AG10803 (cell line): ENCODE measurements at places on chromosomes 12 and 14.

DNA sequence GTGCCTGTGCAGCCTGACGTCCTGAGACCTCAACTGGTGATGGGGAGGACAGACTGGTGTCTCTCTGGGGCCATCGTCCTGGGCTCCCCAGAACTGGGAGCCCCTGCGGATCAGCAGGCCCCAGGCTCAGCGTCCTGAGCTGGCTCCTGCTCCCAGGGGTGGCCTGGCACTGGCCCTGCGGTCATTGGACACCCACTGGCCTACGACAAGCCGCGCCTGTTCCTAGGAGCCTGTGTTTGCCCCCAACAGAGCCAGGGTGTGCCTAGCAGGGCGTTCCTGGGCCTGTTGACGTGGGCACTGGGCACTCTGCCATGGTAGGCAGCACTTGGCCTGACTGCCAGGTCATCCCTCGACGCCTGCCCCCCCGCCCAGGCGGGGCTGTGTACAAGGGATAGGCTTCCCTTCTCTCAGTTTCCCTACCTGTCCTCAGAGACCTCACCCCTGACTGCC is 8.4 kb downstream of the ADSS1 start:
- DNase-seq = no peak

DNA sequence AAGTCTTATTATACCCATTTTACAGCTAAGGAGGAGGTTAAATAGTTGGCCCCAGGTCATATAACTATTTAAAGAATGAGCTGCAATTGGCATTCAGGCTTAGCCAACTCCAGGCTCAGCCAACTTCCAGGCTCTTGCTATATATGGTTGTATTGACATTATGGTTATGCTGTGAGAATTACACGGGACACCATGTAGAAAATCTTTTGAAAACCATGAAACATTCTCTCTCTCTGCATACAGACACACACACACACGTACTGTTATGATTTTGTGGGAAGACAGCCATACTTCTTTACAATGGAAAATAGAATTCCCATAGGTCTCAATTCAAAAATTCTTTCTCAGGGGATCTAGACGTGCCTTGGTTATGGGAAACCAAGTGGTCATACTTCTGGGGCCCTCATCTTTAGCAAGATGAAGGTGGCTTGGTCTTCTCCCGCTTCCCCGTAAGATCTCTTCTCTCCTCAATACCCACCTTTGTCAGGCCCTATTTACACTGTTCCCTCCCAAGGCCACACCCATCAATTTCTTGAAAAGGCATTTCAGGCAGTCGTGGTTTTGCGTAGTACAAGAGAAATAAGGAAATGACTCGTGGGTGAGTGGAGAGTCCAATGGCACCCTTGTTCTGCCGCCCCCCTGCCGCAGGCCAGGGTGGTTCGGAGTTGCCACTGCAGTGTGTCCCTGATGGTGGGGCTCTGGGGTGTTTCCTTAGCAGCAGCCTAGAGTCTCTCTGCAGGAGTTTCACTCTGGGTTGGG is 10.0 kb upstream of the GPRC5A start:
- DNase-seq = peak; percentile 56

GRCh38 chr12:75876832-75877762 is 154.5 kb downstream of the PHLDA1 start:
- DNase-seq = no peak

GRCh38 chr12:54725233-54725843 is 77.2 kb upstream of the DCD start:
- peak; percentile 6 for DNase-seq

GRCh38 chr14:41806366-41806975 is 199.8 kb downstream of the LRFN5 start:
- no peak for DNase-seq

GRCh38 chr12:49133014-49133413 is 1.8 kb upstream of the TUBA1B start:
- DNase-seq = no peak

DNA sequence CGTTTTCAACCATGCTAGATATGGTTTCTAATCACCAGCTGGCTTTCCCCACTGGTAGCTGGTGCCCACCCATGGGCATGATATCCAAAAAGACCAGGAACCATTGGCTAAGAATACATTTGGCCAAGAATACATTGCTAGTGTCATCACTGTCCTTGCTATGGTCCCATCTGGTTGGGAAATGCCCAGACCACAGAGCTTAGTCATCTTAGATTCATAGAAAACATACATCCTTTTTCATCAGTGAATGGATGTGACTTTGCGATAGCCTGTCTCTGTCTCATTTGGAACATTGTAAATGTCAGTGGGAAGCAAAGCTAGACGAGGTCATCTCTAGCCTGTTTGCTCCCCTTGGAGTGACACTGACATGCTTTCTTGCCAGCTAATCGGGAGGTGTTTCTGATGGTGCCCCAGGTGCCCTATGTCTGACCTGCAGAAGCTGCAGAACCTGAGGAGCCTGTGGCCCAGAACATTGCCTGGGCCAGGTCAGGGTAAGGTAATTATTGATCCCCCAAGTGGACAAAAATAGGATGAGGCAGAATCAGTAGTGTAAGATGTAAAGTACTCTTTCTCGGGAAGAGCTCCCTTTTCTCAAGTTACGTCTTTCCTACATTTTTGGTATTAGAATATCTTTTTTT is 194.8 kb downstream of the SLC41A2 start:
- no peak for DNase-seq

DNA sequence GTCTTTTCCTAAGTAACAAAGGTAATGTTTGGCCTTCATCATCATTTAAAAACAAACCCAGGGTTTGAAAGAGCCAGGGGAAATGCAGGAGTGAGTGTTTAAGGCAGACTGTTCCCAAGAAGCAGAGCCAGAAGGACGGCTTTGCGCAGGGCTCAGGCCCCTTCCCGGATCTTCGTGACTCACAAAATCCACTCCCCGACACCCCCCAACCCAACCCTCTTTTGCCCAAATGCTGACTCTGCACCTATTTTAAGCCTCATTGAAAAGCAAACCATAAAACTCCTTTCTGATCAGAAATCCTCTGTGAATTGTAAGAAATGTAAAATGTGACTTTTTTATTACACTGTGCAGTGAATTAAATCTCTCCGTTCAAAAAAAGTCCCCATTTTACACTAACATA is 67.5 kb downstream of the SETD3 start:
- no peak for DNase-seq

- no peak for DNase-seq
Measured at GRCh38 chr14:73492670-73493069, 1.9 kb downstream of the RIOX1 start.

- DNase-seq = peak; percentile 93
Measured at GRCh38 chr12:71725011-71725410, 29.7 kb upstream of the RAB21 start.

- peak; percentile 19 for DNase-seq
Measured at GRCh38 chr12:6041891-6042290, 82.6 kb downstream of the VWF start.

DNA sequence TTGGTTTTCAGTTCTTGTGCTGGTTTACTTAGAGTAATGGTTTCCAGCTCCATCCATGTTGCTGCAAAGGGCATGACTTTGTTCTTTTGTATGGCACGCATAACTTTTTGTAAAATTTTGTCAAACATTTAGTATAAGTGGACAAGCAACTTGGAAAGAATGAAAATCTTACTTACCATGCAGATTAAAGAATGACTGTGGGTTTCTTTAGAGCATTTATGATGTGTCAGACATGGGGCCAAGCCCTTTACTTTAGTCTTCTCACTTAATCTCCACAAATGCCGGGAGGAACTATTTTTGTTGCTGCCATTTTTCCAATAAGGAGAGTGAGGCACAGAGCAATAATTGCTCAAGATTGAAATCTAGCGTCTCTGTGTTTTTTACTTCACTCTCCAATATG is 652.5 kb upstream of the TBX3 start:
- no peak for DNase-seq

DNA sequence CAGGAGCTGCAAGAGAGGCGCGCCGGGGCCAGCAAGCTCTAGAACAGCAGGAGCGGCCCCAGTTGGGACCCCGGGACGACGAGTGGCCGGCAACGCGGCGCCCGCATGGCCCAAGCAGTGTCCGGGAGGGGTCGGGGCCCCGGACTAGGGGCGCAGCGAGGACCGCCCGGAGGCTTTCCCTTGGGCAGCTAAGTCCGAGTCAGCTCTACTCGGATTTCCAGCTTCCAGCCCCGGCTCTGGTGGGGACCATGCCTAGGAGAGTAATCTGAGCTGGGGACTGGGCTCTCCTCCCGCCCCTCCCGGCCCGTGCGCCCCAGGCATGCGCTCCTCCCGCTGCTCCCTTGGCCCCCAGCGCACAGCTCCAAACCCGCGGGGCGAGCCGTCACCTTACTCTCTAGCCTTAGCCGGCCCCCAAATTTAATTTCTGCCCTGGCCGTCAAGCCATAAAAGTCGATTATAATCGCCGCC is 41.6 kb upstream of the CAPRIN2 start:
- peak; percentile 46 for DNase-seq

GRCh38 chr12:11524446-11524845 is 125.0 kb upstream of the ETV6 start:
- peak; percentile 51 for DNase-seq

DNA sequence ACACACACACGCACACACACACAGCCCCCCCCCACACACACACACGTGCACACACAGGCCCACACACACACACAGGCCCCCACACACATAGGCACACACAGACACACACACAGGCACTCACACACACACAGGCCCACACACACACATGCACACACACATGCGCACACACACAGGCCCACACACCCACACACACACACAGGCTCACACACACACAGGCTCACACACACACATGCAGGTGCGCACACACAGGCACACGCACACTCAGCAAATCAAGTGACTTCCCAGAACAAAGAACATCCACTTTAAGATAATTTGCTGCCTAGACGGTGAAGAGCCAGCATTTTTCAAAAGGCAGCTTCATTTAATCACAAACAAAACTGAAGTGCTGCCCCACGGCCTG is 78.5 kb upstream of the FBRSL1 start:
- DNase-seq = no peak

- no peak for DNase-seq
Measured at GRCh38 chr12:84816916-84817695, 95.5 kb downstream of the SLC6A15 start.

DNA sequence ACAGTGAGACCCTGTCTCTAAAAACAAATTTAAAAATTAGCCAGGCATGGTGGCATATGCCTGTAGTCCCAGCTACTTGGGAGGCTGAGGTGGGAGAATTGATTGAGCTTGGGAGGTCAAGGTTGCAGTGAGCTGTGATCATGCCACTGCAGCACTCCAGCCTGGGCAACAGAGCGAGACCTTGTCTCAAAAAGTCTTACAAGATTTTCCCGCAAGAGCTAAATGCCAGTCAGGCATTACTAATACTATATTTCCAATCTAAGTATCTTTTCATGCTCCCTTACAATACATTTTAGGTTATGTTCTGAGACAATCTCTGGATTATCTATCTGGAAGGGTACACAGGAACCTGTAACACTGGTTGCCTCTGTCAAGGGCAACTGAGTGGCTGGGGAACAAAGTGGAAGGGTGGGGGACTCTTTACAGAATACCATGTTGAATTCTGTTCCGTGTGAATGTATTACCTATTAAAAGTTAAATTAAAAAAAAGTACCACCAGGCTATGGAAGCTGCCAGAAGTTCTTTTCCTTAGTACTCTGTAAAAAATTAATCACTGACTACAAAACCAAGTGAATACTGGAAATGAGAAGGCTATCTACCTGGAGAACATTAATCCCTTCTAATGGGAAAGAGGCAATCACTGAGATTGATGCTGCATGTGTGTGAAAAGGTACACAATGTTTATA is 56.7 kb downstream of the BTBD7 start:
- DNase-seq = no peak

GRCh38 chr12:132124766-132125425 is 19.2 kb downstream of the DDX51 start:
- DNase-seq = no peak
